Ascending aorta (tissue), 2 donors: ENCODE measurements at places on chromosomes 11 and 22.

DNA sequence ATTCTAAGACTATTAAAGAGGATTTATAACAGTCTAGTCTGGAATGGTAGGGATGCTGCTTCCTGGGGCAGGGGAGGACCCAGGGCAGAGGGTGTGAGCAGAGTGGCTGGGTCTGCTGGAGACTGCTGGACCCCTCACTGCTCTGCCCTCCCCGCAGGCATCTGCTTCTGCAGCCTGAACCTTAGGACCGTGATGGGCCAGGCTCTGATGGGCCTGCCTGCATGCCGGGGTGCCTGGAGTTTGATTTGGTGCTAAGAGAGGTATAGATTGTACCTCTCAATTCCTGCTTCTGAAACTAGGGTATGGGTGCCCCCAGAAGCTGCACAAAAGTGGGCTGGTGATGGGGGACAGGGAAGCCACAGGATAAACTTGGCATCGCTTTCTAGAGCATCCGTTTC is 54.9 kb downstream of the CD82 start:
- H3K4me3 ChIP-seq: no peak overlapping the region
- H3K27me3 ChIP-seq: no peaks in the 10 kb centered on the region
- peaks cover 6% of the 10 kb centered on the region for H3K4me1 ChIP-seq
- no peak overlapping the region for H3K27ac ChIP-seq

GRCh38 chr11:121929581-121929980 is 186.4 kb downstream of the BLID start:
- H3K4me3 ChIP-seq: peak overlapping the region; percentile 50
- no peaks in the 10 kb centered on the region for H3K27me3 ChIP-seq
- H3K4me1 ChIP-seq: peaks cover 2% of the 10 kb centered on the region
- no peaks in the 10 kb centered on the region for H3K36me3 ChIP-seq

GRCh38 chr22:44567846-44568493 is 69.9 kb upstream of the RTL6 start:
- H3K27me3 ChIP-seq: no peaks in the 10 kb centered on the region
- H3K4me1 ChIP-seq: no peaks in the 10 kb centered on the region
- H3K4me3 ChIP-seq: no peak overlapping the region
- H3K27ac ChIP-seq: no peak overlapping the region

- H3K27ac ChIP-seq: peak overlapping the region; percentile 76
- H3K36me3 ChIP-seq: no peaks in the 10 kb centered on the region
- peaks cover 44% of the 10 kb centered on the region for H3K4me1 ChIP-seq
- H3K27me3 ChIP-seq: no peaks in the 10 kb centered on the region
- DNase-seq: peak; percentile 92
Observed at GRCh38 chr11:74322667-74323066, 11.2 kb upstream of the P4HA3 start.

- no peaks in the 10 kb centered on the region for H3K4me1 ChIP-seq
- no peak overlapping the region for H3K27ac ChIP-seq
- no peaks in the 10 kb centered on the region for H3K36me3 ChIP-seq
- no peak overlapping the region for H3K4me3 ChIP-seq
Observed at GRCh38 chr11:88375927-88376470, 38.5 kb upstream of the CTSC start.

GRCh38 chr11:28770806-28771205 is 662.6 kb downstream of the METTL15 start:
- no peaks in the 10 kb centered on the region for H3K36me3 ChIP-seq
- no peaks in the 10 kb centered on the region for H3K4me1 ChIP-seq
- no peak for DNase-seq
- H3K27me3 ChIP-seq: no peaks in the 10 kb centered on the region
- H3K4me3 ChIP-seq: no peak overlapping the region
- no peak overlapping the region for H3K27ac ChIP-seq

DNA sequence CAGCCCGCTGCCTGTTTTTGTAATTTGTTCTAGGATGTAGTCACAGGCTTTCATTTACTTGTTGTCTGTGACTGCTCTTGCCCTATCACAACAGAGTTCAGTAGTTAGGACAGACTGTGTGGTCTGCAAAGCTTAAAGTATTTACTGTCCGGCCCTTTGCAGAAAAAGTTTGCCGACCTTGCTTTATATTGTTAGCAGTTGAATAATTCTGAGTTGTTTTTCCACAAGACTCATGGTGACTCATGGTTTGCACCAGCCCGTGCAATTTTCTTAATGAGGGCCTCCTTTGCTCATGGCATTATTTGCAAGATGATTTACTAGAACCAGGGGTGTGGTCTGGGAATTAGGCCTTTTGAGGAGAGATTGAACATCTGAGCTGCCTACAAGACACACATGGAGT is 110.6 kb downstream of the SCN3B start:
- H3K4me1 ChIP-seq: no peaks in the 10 kb centered on the region
- no peak overlapping the region for H3K27ac ChIP-seq
- no peak overlapping the region for H3K4me3 ChIP-seq
- DNase-seq: no peak
- H3K36me3 ChIP-seq: no peaks in the 10 kb centered on the region
- no peaks in the 10 kb centered on the region for H3K27me3 ChIP-seq

- no peaks in the 10 kb centered on the region for H3K36me3 ChIP-seq
- H3K27ac ChIP-seq: no peak overlapping the region
- no peaks in the 10 kb centered on the region for H3K4me1 ChIP-seq
- DNase-seq: no peak
- H3K4me3 ChIP-seq: no peak overlapping the region
Observed at GRCh38 chr11:79864882-79865281, 424.1 kb upstream of the TENM4 start.

DNA sequence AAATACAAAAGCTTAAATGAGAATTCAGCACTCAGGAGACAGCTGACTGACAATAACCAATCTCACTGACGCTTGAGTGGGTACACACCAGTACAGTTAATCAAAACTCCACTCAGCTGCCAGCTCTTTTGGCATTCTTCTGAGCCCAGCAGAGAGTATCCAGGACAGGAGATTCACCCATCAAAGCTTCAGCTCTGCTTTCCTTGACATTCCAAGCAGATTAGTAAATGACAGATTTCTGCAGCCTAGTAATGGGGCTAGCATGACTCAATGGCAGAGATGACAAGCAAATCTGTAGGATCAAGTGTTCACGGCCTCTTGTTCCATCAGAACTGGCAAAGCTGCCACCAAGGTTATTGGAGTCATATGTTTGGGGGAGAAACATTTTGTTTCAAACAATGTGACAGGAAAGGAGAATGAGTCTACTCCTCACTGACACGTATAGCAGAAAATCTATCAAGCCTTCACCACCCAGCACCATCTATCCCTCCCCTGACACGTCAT is 420.0 kb downstream of the DYNC2H1 start:
- no peak overlapping the region for H3K4me3 ChIP-seq
- no peak for DNase-seq
